ENCODE measurements at places on chromosomes 12 and 14.
A peak's percentile ranks its signal among the peaks of the same experiment; 100 is the strongest.

- peak; percentile 36 for DNase-seq
Observed at GRCh38 chr12:7099290-7099996, 7.2 kb upstream of the C1R start.

DNA sequence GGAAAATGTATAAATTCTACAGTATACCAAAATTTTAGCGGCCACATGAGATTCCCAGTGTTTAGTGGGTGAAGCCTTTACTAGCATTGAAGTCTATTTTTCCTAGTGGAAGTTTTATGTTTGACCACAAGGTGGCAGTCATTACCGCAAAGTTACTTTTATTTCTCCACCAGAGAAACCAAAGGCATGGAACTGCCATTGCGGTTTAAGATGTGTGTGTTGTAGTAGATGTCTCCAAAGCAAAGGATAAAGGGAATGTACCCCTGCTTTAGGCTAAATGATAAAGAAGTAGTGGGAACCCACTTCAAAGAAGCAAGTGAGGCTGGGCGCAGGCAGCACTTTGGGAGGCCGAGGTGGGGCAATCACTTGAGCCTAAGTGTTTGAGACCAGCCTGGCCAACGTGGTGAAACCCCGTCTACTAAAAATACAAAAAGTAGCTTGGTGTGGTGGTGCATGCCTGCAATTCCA lies 140.5 kb downstream of the PRKCH start:
- peak; percentile 53 for DNase-seq

DNA sequence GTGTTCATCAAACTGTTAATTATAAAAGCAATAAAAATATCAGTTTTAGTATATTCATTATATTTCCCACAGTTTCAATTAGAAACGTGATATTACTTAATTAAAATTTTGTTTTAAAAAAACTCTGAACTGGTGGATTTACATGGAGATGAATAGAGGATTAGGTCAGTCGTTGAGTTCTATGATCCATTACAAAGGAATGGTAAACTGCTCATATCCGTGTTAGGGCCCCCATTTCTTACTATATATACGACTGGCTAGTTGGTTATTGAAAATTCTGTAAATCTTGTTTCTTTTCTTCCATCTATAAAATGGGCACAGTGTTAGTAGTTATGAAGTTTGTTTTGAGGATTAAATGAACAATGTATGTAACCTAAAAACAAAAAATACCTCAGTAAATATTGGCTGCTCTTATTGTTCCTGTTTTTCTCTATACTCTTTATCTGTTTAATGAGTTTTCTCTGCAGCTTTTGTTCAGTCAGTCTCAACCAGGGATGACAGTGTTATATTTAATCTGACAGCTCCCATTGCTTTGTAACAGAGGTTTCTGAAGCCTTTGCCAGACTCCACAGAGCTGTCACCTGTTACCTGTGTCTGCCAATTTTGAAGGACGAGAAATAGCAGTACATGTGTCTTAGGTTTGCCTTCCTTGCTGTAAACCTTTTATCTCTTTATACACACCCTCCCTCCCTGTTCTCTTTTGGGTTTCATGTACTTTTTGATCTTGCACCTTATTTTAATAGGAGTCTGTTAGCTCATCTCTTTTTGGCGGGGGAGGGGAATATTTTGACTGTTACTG lies 41.5 kb downstream of the FRS2 start:
- no peak for DNase-seq

- DNase-seq, result no peak
Observed at GRCh38 chr14:44778604-44779003, 183.1 kb downstream of the KLHL28 start.

GRCh38 chr12:90859591-90859990 lies 95.4 kb downstream of the CCER1 start:
- DNase-seq, result no peak

- DNase-seq, result no peak
Observed at GRCh38 chr14:53002576-53002975, 51.7 kb upstream of the FERMT2 start.

- no peak for DNase-seq
Observed at GRCh38 chr12:82919388-82920054, 232.8 kb downstream of the TMTC2 start.

DNA sequence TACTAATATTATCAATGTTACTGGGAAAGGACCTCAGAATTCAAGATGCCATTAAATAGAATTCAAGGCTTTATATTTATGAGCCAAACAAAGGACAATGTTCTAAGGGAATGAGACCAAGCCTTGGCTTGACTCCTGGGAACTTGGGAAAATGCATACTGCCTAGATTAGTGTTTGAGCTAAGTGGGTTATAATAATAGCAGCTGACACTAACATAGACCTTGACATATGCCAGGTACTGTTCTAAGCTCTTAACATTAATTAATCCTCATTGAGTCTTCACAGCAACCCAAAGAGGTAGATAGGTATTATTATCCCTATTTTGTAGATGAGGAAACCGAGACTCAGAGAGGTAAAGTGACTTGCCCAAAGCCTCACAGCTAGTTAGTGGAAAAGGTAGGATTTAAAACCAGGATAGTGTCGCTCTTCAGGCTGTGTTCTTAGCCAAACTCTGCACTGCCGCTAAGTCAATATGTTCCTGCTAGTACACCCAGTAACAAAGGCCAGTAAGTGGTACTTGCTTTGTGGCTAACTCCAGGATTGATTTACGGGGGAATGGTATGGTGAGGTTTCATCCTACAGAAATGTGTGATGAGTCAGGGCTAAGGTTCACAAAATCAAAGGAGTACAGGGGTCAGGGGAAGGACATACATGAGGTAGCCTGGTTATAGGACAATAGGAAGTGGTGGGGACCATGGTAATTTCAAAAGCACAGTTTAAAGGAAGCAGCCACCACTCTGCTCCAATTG lies 35.8 kb upstream of the PRKAB1 start:
- no peak for DNase-seq

GRCh38 chr12:69821456-69822159 lies 3.4 kb upstream of the MYRFL start:
- no peak for DNase-seq

GRCh38 chr14:89359477-89360222 lies 57.4 kb downstream of the FOXN3 start:
- DNase-seq, result no peak

DNA sequence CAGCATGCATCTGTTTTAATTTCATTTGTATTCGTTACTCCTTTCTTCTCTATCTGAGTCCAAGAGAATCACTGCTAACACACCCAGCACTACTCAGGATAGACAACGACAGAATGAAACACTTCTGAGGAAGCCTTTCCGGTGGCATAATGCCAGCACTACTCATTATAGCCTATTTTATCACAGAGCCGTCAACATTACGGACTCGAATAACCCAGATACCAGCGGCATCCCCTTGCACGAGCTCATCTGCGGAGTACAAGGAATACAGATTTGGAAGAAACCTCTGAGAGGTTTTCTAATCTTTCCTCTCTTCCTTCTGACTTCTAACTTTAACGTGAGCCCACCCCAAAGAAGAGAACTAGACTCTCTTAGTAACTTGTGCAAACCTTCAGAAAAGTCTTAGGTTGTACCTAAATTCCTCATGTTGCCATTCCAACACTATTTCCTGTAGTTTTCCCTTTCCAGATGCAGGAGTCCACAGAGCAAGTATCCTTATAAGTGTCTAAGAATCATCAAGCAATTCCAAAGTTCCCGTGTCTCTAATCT lies 248.1 kb downstream of the APAF1 start:
- DNase-seq, result peak; percentile 2

DNA sequence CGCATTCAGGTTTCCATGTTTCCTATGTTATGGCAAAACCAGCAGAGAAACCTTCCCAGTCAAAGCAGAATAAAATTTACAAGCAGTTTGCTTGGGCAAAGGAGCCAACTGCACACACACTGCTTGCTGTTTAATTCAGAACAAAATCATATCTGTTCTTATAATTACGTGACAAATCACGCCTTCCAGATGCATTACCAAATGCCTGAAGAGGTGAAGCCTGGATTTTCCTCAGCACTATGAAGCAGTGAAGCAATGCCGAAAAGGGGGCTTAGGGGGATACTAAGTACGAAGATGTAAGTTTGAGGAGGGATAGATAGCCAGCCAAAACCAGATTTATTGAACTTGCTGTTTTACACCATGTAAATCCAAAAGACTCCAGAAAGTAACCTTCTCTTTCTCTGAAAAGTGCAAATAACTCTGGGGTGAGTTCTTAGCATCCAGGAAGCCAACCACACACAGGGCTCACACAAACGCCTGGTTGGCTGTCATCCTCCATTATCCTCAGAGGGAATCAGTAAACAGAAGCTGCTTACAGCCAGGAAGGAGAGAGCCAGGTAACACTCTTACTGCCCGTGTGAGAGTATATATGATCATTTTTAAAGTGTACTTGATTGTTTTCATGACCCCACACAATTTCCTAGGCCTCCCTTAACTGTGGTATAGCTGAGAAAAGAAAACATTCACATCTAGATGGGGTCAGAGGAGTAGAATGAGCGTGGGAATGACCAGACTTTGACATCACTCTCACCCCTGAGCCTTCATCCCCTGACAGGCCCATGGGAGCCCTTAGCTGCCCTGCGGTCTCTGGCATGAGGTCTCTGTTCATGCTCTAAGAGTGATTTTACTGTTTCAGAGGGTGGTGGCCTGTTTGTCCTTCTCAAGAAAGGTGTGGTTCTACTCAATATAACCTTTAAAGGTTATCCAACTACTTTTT lies 442.5 kb downstream of the EGLN3 start:
- DNase-seq, result no peak

DNA sequence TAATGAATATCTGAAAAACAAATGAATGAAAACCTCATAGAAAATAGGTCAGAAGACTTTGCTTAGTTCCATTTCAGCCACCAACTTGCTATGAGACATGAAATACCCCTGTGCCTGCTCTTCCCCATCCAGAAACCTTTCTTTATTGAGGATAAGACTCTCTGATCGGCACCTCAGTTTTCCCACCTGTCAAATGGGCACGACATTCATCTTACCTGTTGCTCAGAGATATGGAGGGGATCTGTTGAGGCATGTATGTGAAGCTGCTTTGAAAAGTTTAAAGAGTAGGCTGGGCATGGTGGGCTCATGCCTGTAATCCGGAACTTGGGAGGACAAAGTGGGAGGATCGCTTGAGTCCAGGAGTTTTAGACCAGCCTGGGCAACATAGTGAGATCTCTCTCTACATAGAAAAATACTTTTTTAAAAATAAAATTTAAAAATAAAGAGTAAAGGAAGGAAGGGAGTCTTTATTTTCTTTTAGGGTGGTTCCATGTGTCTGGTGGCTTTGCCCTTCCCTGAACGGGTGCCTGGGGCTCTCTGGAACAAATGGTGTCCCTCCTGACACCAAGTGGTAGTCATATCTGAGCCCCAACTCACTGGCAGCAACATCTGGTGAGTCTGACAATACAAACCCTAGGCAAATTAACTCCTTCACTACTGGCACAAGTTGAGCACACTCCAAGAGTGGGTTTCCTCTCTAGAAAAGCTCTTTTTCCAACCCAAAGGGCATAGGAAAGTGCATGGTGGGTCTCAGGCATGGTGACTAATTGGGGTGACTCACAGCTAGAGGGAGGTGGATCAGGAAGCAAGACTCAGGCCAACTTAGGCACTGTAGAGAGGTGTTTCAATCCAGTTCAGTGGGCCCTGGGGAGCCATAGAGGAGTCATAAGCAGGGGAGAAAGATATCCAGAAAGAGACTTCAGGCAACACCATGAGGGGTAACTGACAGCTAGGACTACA lies 42.1 kb downstream of the MAP1LC3B2 start:
- DNase-seq, result no peak

DNA sequence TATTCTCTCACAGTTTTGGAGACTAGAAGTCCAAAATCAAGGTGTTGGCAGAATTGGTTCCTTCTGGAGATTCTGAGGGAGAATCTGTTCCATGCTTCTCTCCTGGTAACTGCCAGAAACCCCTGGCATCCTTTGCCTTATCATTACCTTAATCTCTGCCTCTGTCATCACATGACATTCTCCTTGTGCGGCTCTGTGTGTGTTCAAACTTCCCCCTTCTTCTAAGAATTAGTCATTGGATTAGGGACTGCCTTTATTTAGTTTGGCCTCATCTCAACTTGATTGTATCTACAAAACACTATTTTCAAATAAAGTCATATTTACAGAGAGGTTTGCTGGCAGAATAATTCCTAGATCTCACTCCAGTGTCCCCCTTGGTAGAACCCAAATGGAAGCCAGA lies 68.9 kb downstream of the ZNF641 start:
- DNase-seq, result no peak

DNA sequence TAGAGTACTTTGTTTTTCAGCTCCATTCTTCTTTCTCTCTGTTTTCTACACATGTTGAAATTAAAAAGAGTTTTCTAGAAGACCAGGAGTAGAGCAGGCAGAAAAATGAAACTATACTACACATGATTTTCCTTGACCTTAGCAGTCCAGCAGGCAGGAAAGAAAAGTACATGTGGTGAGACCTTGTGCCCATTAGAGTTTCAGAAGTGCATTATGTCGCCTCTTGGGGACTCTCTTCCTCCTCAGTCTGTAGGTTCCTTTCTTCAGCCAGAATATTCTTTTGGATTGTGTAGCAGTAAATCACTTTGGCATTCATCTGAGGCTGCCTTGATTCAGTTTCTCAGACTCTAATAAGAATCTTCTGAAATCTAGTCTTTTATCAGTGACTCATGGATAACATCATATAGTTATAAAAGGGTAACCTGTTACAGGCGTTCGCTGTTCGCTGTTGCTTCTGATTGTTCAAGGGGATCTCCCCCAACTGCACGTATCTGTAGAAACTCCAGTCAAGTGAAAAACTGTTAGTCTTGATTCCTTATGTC lies 161.8 kb downstream of the ANO4 start:
- DNase-seq, result no peak

DNA sequence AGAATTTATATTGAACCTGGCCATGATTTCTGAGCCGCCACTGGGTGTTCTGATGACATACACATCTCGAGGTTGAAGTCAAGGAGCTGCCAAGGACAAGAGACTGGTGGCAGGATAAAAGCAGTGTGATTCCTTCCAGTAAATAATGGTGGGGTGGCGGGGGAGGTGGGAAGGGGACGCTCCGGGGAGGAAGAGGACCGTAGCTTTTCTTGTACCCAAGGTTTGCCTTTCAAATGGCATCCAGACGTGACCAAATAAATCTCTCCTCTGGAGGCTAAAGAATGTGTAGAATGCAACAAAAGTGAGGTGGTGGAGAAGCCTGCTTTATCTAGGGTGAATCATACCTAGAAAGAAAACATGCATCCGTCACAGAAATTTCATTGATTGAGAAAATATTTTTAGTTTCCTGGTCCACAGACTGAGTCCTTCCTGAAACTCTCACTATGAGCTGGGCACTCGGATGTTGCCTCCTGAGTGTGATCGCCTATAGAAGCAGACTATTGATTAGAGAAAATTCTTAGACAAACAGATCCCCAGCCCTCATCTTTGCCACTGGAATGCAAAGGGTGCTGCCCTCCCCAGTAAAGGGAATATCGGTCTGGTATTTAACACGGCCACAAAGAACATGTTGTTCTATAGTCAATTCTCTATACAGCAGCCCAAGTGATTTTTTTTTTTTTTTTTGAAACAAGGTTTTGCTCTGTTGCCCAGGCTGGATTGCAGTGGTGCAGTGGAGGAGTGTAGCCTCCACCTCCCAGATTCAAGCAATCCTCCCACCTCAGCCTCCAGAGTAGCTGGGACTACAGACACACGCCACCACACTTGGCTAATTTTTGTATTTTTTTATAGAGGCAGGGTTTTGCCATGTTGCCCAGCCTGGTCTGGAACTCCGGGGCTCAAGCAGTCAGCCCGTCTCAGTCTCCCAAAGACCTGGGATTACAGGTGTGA lies 112.1 kb downstream of the DPF3 start:
- DNase-seq, result no peak

All from NCI-H2171 (cell line).